A673 (cell line): ENCODE measurements at places on chromosomes 5 and 9. TPM values are rescaled to one million over a fixed set of nuclear protein-coding genes. Genes with fewer than 3 reads are reported as not detected.

GRCh38 chr5:144771802-144772201 lies 601.1 kb downstream of the KCTD16 start:
- no peaks in the 10 kb centered on the region for H3K36me3 ChIP-seq
- no peak for DNase-seq
- H3K27me3 ChIP-seq, result peaks cover 10% of the 10 kb centered on the region
- no peaks in the 10 kb centered on the region for H3K4me1 ChIP-seq
- no peak overlapping the region for H3K4me3 ChIP-seq

GRCh38 chr9:68728731-68729130 lies 23.7 kb downstream of the PIP5K1B start:
- H3K27me3 ChIP-seq, result peaks cover 36% of the 10 kb centered on the region
- no peak for DNase-seq
- no peak overlapping the region for H3K4me3 ChIP-seq
- no peaks in the 10 kb centered on the region for H3K4me1 ChIP-seq
- H3K27ac ChIP-seq, result no peak overlapping the region
- H3K36me3 ChIP-seq, result no peaks in the 10 kb centered on the region

TGFBI gene
- total RNA-seq, result 108 and 115 TPM in 2 replicates

GRCh38 chr5:157481265-157481664 lies 21.3 kb downstream of the NIPAL4 start:
- H3K27ac ChIP-seq, result no peak overlapping the region
- H3K4me3 ChIP-seq, result no peak overlapping the region
- no peak for DNase-seq
- no peaks in the 10 kb centered on the region for H3K36me3 ChIP-seq

DNA sequence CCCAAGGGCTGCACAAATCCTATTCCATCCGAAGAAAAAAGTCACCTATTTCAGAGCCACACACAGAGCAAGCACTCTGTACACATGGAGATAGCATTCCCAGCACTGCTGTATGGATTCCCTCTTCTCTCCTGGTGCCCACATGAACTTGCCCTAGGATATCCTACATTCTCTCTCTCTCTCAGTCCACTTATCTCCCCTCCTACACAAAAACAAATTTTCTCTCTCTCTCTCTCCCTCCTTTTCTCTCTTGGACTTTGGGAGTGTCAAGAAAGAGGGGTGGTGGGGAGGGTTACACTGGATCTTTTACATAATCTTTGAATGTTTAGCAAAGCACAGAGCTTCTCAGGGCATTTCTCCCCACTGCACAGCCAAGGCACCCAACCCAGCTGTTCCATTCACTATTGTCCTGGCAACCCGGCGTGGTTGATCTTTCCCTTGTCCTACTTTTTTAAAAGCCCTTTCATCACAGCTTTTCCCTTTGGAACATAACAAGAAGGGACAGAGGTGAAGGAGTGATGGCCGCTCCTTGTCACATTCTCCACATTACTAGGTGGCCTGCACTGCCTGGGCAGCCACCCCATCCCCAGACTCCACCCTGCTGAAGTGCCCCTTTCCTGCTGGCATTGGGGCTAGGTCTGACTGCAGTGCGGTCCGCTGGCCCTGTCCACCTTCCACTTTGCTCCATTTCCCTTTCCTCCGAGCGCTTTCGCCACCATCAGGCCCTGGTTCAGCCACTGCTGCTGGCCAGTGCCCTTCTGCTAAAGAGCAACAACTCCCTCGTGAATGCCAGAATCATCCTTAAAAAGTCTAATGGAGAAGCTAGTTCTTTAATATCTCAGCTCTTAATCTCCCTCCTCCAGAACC lies 22.2 kb upstream of the SLC1A3 start:
- H3K4me1 ChIP-seq, result no peaks in the 10 kb centered on the region
- no peaks in the 10 kb centered on the region for H3K36me3 ChIP-seq
- no peak for DNase-seq
- H3K4me3 ChIP-seq, result no peak overlapping the region
- no peaks in the 10 kb centered on the region for H3K27me3 ChIP-seq

DNA sequence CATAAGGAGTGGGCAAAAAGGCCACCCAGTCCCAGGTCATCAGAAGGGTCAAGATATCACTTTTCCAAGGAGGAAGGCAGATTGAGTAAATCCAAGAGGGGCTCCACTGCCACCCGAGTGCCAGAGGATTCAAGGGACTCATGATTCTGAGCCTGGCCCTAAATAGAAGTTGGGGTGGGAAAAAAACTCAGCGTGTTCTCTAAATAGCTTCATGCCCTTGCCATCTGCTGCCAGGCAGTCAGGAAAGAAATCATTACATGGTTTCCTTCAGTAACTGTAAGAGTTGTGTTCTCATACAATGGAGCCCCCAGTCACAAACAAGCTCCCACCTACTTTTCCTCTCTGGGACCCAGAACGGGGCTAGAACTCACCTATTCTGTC lies 37.2 kb downstream of the SAR1B start:
- H3K4me1 ChIP-seq, result no peaks in the 10 kb centered on the region
- H3K4me3 ChIP-seq, result no peak overlapping the region
- DNase-seq, result no peak

DNA sequence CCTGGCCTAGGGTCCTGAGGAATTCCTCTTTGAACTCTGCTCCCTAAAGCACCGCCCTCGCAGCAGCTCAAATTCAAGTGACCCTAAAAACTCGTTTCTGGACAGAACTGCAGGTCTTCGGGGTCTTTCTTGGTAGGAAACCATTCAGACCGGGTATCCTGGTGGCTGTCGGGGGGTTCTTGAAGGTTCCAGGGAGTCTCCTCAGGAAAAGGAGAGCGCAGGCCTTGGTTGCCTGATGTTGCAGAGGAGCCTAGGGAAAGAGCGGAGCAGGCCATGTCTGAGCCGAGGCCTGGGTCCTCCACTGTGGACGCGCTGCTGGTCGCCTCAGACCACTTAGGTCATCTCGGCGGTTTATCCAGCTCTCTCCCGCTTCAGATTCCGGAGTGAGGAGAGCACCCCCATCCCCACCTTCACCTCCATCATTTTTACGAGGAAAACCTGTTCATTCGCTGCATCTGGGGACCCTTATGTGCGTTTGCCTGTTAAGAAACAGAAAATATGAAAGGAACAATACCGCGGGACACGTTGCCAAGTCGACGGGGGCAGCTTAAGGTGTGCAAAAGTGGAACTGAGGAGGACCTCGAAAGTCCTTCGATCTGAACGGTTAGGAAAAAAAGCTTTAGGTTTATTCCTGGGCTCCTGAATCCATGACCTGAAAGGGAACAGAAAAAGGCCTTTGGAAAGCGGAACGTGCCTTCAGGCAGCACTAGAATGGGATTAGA lies 299.4 kb downstream of the PARP8 start:
- peaks cover 12% of the 10 kb centered on the region for H3K27me3 ChIP-seq
- DNase-seq, result no peak
- peaks cover 12% of the 10 kb centered on the region for H3K4me1 ChIP-seq
- H3K4me3 ChIP-seq, result no peak overlapping the region
- no peak overlapping the region for H3K27ac ChIP-seq

ENTPD2 gene
- total RNA-seq, result not detected in 2 replicates

DNA sequence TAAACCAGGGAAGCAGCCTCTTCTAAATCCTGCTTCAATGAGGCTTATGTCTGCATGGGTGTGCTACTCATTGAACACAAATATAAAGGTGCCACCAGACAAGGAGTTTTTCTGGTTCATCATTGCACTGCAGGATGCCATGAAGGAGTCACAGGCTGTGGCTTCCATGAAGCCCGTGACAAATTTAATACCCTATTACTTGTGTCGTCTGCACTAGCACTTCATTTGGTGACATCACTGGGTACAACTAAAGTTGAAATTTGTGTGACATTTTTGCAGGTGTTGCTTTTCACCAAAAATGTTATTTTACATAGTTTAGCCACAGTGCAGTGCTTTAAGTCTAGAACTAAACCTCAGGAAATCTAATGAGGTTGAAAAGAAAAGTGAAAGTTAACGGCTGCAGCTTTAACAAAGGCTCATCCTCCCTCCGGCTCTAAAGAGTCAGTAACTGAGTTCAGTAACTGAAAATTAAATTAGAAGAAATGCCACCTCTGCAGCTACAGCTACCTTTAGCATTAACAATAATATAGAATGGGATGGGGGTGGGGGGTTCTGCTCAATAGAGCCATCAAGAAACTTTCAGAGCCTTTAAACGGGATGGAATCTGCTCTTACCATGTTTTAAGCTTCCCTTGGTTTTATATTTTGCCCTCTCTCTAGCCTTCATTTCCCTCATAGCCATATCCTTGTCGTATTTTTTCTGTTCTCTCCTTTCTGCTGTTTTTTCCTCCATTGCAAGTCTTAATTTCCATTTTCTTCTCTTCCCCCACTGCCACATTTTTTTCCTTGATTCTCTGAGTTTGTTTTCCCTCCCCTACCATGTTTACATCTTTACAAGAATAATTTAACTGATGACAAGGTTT lies 233.8 kb upstream of the TMEM161B start:
- H3K27ac ChIP-seq, result no peak overlapping the region
- H3K36me3 ChIP-seq, result no peaks in the 10 kb centered on the region
- H3K4me1 ChIP-seq, result no peaks in the 10 kb centered on the region

DNA sequence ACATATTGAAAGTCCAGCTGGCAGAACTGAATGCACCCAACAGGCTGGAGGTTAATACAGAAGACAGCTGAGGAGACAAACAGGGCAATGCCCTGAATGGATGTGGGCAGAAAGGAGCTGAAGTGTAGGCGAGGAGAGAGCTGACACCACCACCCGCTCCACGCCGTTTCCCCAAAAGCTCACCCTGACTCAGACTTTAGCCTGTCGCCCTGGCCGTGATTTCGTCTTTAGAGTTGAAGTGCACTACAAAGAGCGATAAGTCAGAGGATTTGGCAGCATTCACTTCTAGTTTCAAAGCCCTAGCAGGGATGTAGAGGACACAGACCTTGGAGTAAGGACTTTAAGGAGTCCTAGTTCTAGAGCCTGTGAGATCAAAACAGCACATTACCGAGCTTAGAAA lies 2.2 kb upstream of the ERAP1 start:
- H3K27me3 ChIP-seq, result no peaks in the 10 kb centered on the region
- peaks cover 5% of the 10 kb centered on the region for H3K4me1 ChIP-seq
- no peak for DNase-seq
- H3K36me3 ChIP-seq, result no peaks in the 10 kb centered on the region
- no peak overlapping the region for H3K27ac ChIP-seq
- H3K4me3 ChIP-seq, result no peak overlapping the region

DNA sequence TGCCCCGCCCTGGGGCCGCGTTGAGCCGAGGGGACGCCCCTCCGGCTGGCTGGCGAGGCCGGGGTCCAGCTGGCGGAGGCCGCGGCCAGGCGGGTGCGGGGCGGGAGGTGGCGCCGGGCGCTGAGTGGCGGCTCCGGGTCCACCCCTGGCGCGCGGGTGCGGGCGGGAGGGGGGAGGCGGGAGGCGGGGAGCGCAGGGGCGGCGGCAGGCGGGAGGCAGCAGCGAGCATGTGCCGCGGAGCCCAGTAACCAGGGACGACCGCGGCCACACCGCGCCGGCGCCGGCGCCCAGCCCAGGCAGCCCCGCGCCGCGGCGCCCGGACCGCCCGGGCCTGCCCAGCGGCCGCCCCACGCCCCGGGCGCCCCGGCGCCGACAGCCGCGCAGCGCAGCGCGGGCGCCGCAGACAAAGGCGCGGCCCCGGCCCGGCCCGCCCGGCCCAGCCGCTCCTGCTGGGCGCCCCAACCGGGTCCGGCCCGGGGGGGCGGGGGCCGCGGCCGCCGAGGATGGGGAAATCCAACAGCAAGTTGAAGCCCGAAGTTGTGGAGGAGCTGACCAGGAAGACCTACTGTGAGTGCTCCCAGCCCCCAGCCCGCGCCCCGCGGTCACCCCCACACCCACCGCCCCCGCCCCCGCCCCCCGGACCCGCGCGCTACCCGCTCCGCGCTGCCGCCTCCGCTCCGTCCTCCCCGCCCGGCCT lies at the start of gene NCS1:
Gene NCS1, plus strand, starts transcription at position 244 of the 697 bp plus-strand sequence. Its CDS starts 260 bp downstream, at position 504.
- peak within 1 kb of the TSS; percentile 79 for H3K4me3 ChIP-seq
- no peaks in the 10 kb centered on the region for H3K27me3 ChIP-seq
- peaks cover 9% of the 10 kb centered on the region for H3K4me1 ChIP-seq
- no peaks in the 10 kb centered on the region for H3K36me3 ChIP-seq
- peak; percentile 76 for DNase-seq
- peak within 1 kb of the TSS; percentile 77 for H3K27ac ChIP-seq

- no peaks in the 10 kb centered on the region for H3K27me3 ChIP-seq
- no peak overlapping the region for H3K4me3 ChIP-seq
- no peak for DNase-seq
- no peaks in the 10 kb centered on the region for H3K36me3 ChIP-seq
- no peak overlapping the region for H3K27ac ChIP-seq
These were observed 8.5 kb downstream of the ZDHHC12 start for GRCh38 chr9:128715436-128715750.

GRCh38 chr9:128713411-128713780 lies 10.5 kb downstream of the ZDHHC12 start:
- H3K4me3 ChIP-seq, result no peak overlapping the region
- H3K27me3 ChIP-seq, result no peaks in the 10 kb centered on the region
- no peaks in the 10 kb centered on the region for H3K4me1 ChIP-seq
- no peak overlapping the region for H3K27ac ChIP-seq
- no peaks in the 10 kb centered on the region for H3K36me3 ChIP-seq

OTP gene
- total RNA-seq, result not detected in 2 replicates

DNA sequence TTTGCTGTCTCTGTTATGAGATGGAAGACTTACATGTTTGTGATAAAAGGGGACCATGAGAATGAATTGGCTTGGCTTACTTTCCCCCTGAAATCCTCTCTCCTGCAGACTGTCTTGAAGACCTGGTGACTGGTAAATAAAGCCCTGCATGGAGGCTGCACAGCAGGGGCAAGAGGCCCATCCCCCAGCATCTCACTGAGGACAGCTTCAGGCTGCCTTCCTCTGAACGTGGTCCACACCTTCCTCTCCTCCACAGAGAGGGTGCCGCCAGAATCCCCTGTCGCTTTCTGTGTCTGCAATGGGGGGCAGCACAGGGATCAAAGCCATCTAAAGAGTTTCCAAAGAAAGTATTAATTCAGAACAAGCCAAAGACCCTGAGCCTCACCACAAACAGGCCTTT lies 94.6 kb downstream of the SYK start:
- H3K4me1 ChIP-seq, result no peaks in the 10 kb centered on the region
- no peak overlapping the region for H3K27ac ChIP-seq
- H3K27me3 ChIP-seq, result no peaks in the 10 kb centered on the region
- H3K4me3 ChIP-seq, result no peak overlapping the region
- DNase-seq, result no peak

DNA sequence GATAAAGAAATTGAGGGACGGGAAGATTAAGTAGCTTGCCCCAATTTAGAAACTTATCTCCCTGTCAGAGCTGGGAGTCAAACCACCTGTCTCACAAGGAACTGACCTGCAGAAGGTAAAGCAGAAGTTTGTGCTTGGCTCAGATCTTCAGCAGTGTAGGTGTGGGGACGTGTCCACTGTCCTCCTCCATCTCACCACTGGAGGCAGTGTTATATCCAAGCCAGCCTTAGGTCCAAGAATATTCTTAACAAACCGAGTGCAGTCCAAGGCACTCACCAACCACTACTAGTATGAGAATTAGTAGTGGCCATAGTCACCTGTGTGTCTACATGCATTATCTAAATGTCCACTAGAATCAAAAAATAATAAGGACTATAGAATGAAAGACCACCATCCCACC lies 86.3 kb upstream of the IRX1 start:
- no peak overlapping the region for H3K27ac ChIP-seq
- DNase-seq, result no peak
- H3K4me3 ChIP-seq, result no peak overlapping the region
- H3K4me1 ChIP-seq, result no peaks in the 10 kb centered on the region
- no peaks in the 10 kb centered on the region for H3K27me3 ChIP-seq

- peaks cover 11% of the 10 kb centered on the region for H3K36me3 ChIP-seq
- peak; percentile 51 for DNase-seq
- no peaks in the 10 kb centered on the region for H3K27me3 ChIP-seq
- peaks cover 25% of the 10 kb centered on the region for H3K4me1 ChIP-seq
- H3K4me3 ChIP-seq, result no peak overlapping the region
These were observed 38.3 kb downstream of the FAM78A start for GRCh38 chr9:131237931-131238401.
